ENCODE measurements at places on chromosomes 6 and 20.

GRCh38 chr20:38806855-38807655, 1.6 kb downstream of the PPP1R16B start:
- DNase-seq: no peak

DNA sequence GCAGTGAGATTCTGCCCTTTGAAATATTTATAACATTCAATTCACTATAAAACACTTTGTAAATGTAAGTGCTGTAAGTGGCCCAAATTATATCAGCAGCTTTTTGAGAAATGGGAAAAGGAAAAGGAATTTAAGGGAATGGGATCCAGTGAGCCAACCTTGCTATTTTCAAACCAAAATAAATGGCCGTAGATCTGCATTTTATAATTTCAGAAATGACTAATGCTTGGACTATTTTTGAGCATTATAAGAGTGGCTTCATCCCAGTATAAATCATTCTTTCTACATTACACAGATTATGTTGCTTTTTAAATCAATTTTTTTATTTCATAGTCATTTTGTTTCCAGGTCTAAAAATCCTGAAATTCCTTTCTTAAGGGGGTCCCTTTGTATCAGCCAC, 49.2 kb downstream of the ANKRD6 start:
- no peak for DNase-seq

- DNase-seq: no peak
Measured at GRCh38 chr6:150514806-150515380, 84.8 kb upstream of the PLEKHG1 start.

- DNase-seq: no peak
Measured at GRCh38 chr6:85429346-85429745, 20.5 kb upstream of the NT5E start.

- DNase-seq: no peak
Measured at GRCh38 chr6:53741034-53741823, 53.6 kb upstream of the LRRC1 start.

DNA sequence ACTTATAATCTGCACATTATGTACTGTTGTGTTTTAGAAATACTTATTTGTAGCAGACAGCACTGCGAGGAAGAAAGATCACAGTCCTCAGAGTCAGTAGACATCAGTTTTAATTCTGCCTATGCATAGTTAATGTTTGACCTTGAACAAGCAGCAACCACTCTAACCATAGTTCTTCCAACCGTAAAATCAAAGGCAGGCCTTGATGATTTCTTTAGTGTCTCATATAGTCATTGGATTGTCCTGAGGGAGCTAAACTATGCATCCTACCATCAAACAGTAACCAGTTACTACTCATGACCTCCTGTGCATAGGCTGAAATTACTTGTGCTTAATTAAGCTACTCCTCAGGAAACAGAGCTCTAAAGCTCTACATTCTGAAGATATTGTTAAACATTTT, 294.8 kb upstream of the STXBP5 start:
- DNase-seq: no peak

- DNase-seq: no peak
Measured at GRCh38 chr6:136548582-136549299, 1.5 kb downstream of the MAP7 start.

GRCh38 chr20:10594296-10594868, 79.4 kb downstream of the JAG1 start:
- no peak for DNase-seq

DNA sequence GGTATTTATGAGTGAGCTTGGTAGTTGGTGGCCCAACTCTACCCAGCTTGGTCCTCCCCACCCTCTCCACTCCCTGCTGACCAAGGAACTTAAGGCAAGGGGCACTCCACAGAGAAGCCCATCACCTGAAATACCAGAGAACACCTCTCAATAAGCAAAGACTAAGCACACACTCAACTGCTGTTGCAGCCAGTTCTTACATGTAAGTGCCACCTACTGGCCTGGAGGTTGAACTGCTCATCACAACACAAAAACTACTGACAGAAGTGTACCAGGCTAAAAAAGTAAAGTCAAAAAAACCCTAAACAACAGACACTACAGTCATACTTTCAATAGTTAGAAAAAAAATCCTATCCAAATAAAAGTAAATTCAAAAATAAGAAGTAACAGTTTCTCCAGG, 146.2 kb downstream of the FAM83B start:
- DNase-seq: no peak

GRCh38 chr20:10777710-10778109, 103.9 kb upstream of the JAG1 start:
- no peak for DNase-seq

DNA sequence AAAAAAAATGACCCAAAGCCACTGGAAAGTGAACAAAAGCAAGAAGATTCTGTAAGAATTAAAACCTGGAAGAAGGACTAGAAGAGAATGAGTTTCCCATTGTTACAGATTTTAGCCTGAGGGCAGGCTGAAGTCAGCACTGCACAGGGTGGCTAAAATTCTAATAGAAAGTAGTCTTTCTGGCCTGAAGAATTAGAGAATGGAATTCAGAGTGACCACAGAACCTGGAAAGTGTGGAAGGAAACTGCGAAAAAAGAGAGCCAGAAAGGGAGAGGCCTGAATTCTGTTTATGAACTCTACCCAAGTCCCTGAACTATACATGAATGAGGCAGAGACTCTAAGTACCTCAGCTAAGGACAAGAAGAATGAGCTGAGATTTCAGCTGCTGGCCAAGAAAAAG, 38.9 kb upstream of the FILIP1 start:
- DNase-seq: no peak

DNA sequence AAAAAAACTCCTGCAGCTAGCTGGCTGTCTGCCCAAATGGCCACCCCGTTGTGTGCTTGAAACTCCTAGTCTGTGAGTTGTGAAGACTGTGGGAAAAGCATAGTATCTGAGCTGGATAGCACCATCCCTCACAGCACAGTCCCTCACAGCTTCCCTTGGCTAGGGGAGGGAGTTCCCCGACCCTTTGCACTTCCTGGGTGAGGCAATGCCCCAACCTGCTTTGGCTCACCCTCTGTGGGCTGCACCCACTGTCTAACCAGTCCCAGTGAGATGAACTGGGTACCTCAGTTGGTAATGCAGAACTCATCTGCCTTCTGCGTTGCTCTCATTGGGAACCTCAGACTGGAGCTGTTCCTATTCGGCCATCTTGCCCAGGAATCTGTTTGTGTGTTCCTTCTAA, 260.6 kb upstream of the STXBP5 start:
- DNase-seq: no peak

DNA sequence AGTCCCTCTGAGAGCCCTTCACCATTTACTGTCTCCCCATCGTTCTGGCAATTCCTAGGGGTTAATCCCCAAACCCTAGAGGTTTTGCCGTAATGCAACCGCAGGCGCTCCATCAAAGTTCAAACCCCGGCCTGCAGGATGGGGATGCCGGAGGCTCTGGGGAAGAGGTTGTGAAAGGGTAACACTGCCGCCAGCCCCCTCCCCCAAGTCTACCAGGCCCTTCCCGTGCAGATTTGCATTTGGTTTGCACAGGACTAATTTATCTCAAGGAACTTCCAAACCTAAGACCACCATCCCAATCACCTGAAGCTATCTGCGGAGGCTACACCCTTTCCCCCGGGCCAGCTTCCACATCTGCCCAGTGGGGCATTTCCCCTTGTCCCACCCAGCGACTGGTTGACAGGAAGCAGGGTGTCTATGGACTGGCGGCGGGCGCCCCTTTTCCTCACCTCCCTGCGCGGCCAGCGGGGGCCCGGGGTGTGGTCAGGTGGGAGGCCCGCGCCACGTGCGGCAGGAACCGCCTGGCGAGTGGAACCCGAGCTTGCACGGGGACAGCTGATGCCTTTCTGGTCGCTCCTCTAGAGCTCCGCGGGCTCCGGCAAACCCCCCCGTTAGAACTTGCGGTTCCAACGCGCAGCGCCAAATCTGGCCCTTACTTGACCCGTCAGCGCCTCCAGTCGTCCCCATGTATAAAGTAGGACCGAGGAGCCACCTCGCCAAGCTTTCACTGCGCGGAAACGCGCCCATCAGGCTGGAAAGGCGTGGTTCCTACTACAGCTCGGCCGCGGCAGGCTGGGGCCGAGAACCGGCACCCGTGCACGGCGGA, 9.4 kb upstream of the SLC4A11 start:
- no peak for DNase-seq

- DNase-seq: no peak
Measured at GRCh38 chr6:100336876-100337275, 127.8 kb downstream of the SIM1 start.

GRCh38 chr6:111806165-111806547, 67.1 kb downstream of the FYN start:
- no peak for DNase-seq

DNA sequence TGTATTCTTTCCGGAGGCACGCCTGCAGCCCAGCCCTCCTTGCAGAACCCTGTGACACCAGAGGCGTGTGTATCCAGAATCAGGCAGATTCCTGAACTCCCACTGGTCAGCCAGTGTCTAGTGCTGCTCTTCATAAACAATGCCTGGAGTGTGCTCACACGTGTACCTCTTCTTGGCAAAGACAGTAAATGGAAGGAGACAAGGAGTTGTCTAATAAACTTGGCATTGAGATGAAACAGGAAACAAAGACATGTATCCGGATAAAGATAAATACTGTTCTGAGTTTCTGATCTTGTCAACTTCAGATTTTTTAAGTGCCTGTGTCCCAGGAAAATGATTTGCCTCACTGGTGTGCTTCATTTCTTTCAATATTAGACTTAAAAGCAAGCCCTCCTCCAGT, 1.7 kb downstream of the RPS6KA2 start:
- DNase-seq: no peak

- DNase-seq: no peak
Measured at GRCh38 chr6:11460001-11460668, 77.4 kb upstream of the TMEM170B start.

DNA sequence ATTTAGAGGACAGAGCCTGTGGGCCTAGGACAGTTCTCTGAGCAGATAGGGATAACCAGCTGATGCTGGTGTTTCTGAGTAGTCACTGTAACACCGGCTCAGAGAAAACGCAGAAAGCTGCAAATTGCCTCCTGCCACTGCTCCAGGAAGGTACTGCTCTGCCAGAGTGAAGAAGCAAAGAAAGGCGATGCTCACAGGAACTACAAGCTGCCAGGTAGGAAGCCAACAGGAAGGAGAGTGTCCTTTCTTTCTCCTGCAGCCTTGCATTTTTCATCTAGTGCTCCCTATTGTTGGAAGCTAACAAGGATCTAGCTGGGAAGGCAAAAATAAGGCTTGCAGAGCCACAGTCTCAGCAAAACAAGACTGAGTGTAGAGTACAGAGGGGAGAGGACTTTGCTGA, 70.7 kb upstream of the RAB32 start:
- no peak for DNase-seq

DNA sequence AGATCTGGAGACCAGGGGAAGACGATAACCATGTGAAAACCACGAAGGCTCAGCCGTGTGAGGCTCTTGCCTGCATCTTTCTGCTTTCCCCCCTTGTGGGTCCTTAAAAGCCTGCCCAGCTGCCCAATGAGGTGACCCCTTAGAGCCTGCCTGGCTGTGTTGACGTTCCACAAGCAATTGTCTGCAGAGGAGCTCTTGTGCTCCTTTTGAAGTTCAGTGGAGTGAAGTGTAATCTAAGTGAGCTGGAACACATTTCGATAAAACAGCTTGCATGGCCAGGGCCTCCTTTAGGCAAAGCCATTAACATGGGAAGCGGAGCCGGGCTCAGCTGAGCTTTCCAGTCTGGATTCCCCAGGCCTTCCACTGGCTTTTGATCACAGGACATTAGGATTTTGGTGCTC, 27.3 kb upstream of the TCP11 start:
- DNase-seq: no peak

- no peak for DNase-seq
Measured at GRCh38 chr6:1696463-1696850, 86.7 kb downstream of the FOXC1 start.

DNA sequence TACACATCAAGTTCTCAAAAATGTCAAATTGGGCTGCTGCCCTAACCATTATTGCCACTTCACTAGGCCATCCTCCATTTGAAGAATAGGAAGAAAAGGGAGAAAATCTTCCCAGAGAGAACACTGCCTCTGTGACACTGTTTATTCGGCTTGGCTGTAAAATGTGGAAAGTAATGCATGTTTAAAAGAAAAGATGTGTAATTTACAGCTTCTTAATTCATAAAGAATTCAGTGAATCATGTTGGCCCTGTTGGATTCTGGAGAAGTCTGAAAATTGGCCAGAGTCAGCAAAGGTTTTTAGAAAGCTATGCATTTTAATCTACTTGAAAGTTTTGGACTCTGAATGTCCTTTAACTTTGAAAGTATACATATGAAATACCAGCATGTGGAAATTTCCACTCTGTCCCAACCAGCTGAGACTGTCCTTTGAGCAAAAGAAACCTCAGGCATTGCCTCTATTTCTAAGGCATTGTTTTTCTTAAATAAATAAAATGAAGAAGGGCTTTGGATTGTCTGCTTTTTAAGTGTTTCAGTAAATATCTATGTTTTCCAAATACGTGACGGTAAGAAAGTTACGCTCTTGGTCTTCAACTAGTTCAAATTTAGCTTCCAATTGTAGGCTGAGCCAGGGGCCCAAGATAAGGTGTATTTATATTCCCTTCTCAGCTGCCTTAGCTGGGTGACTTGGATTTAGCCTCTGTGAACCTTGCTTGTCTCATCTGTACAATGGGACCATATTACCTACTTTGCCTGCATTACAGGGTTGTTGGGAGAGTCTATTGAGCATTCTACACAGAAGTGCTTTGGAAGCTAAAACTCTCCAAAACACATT, 222.2 kb downstream of the UST start:
- DNase-seq: no peak

GRCh38 chr6:155762649-155763048, 307.0 kb upstream of the NOX3 start:
- DNase-seq: no peak

DNA sequence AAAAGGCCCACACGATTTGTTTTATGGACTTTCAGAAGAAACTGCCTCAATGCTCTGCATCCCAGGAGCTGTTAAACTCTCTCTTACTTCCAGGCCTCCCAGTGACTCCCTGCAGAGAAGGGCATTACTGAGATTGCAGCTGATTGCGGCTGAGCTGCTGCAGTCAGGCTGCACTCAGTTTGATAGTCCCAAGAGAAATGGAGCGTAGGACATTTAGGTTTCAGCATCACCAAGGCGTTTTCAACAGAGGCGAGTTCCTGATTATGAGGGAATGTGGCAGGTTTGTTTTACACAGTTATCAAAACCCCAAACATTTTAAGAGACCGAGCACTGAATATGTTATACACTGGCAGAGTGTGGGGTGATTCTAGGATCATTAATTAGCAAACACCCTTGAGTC, 145.6 kb downstream of the TBX18 start:
- DNase-seq: no peak

DNA sequence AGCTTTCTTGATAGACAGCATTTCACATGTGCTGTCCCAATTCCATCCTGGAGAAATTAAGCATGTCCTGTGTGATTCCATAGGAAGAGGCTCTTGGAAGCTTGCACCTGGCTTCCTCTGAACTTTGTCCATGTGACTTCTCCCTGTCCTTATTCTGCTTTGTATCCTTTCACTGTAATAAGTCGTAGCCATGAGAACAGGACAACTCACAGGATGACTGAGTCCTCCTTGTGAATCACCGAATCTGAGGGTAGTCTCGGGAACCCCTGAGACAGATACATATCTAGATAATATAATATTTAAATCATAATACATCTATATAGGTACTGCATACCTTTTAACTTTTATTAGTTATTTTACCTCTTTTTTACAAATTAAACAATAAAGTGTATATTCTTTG, 156.7 kb upstream of the THEMIS start:
- DNase-seq: no peak

Measured in stimulated activated CD8-positive, alpha-beta memory T cell treated with anti-CD3 and anti-CD28 coated beads, Interleukin-4, amount 100 ng/mL, for 1 hour (primary cell).